Stimulated activated CD8-positive, alpha-beta memory T cell treated with anti-CD3 and anti-CD28 coated beads, Interleukin-4, amount 100 ng/mL, for 4 hours (primary cell): ENCODE measurements at places on chromosomes 7 and 10.

DNA sequence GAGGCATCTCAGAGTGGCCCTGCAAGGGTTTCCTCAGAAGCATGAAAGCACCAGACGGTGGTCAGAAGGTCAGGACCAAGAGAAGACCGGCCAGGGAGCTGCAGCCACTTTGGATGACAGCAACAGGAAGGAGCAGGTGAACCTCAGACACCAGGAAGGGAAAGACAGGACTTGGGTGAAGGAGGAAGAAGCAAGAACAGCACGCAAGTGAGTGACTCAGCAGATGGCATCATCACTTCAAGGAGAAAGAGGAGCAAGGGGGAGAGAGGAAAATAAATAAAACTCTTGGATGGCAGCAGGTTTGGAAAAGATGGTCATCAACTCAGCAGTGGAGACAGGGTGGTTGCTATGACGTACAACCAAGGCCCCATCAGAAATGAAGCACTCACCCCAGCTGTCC lies 31.6 kb downstream of the NCAPG2 start:
- DNase-seq, result no peak

- no peak for DNase-seq
Observed at GRCh38 chr10:106652279-106652678, 512.2 kb downstream of the SORCS1 start.

DNA sequence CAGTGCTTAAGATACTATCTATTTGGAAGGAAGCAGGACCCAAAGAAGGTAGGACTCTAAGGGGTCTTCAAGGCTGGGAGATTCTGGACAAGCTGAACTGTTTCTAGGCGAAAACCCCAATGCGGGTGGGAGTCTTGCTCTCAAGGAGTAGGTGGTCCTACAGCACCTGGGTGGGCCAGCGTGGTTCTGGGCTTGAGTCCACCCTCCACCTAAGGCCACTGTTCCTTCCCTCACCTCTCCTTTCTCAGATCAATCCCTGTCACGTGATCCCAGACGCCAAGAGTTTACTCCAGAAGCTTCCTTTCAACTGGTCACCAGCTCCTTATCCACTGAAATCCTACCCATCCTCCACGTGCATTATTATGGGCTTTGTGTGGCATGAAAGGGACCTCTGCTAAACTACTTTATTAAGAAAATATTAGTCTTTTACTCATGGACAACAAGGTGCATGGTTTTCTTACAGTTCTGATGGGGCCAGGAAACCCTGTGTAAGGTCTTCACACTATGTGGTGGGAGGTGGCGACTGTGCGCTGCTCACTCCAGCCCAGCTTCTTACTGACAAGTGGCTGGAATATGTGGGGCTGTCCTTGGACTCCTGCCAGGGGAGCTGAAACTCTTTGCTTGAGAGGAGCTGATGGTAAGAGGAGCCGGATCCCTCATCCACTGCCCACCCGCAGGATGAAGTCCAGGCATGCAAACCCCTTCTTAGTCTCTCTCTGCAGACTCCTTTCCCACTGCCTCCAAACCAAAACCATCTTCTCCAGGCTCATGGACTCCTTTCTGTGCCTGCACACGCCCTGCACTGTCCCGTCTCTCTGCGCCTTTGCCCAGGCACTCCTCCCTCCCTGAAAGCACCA lies 1.6 kb downstream of the ZNF746 start:
- DNase-seq, result no peak

GRCh38 chr10:107616031-107616430 lies 451.5 kb upstream of the SORCS1 start:
- DNase-seq, result no peak

DNA sequence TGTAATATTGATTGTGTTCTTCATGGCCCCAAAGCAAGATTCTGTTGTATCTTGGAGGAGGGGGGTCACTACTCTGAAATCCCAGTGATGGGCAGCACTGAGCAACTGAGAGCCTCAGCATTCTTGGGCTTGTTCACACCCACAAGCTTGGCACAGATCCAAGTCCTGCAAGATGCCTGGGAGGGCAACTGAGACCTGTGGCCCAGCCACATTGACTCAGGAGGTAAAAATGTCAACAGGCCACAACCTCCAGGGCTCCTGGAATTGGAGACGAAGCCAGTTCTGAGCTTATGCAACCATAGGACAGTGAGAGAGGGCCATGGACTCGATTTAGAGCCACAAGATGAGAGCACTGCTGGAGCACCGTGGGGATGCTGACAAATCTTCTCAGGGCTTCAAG lies 3.1 kb upstream of the DOCK1 start:
- no peak for DNase-seq

GRCh38 chr7:66682350-66683093 lies 53.8 kb downstream of the KCTD7 start:
- no peak for DNase-seq
